ENCODE measurements at places on chromosomes 5 and 9. TPM values are rescaled to one million over a fixed set of nuclear protein-coding genes. Genes with fewer than 3 reads are reported as not detected.

PITX1 gene
- 1.1 TPM for total RNA-seq

PTGDS gene
- total RNA-seq = 15.3 TPM

SAPCD2 gene
- total RNA-seq = 5.8 TPM

NRG2 gene
- total RNA-seq = 0.99 TPM

NTNG2 gene
- total RNA-seq = 1.6 TPM

C5orf58 gene
- total RNA-seq = not detected

RAB3C gene
- 0.20 TPM for total RNA-seq

GRCh38 chr9:7216004-7216841 lies 458.4 kb downstream of the KDM4C start:
- DNase-seq = no peak

- DNase-seq = no peak
These were observed 14.1 kb upstream of the CEP72 start for GRCh38 chr5:597871-598563.

- DNase-seq = no peak
These were observed 316.1 kb downstream of the DMRT2 start for GRCh38 chr9:1366276-1366675.

- DNase-seq = no peak
These were observed 72.7 kb upstream of the TBC1D2 start for GRCh38 chr9:98328141-98328540.

DNA sequence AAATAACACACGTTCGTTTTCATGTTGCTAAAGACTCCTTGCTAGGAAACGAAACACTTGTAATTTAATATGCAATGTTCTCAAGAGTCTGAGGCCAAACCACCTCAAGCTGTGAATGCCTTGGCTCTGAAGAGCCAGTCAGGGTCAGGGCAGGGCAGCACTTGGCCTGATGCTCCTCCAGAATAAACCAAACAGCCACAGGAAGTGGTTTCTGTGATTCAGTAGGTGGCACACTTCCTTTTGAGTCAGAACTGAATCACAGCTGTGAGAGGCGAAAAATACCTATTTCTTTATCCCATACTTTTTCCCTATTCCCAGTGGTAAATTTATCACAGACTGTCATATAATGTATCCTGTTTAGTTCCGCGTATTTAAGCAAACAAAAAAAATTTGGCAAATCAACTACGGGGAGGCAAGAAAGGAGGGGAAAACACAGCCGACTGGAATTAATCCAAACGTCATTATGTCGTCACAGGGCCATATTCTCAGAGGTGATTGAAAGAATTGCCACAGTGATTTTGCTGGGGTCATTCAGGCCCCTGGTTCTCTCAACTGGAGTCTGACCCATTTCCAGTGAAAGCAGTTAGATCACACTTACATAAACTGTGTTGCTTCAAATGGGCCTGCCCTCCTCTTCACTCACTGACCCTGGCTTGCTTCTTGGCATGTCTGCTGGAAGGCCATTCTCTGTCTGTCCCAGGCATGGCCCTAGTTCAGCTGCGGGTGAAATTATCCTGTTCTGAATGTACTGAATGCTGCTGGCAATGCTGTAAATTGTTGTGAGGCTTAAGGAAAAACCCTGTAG lies 71.2 kb downstream of the ARRDC3 start:
- peak; percentile 54 for DNase-seq

- DNase-seq = no peak
These were observed 130.3 kb upstream of the TARS1 start for GRCh38 chr5:33310451-33310850.

GRCh38 chr9:80094176-80094771 lies 522.5 kb downstream of the TLE4 start:
- DNase-seq = no peak

DNA sequence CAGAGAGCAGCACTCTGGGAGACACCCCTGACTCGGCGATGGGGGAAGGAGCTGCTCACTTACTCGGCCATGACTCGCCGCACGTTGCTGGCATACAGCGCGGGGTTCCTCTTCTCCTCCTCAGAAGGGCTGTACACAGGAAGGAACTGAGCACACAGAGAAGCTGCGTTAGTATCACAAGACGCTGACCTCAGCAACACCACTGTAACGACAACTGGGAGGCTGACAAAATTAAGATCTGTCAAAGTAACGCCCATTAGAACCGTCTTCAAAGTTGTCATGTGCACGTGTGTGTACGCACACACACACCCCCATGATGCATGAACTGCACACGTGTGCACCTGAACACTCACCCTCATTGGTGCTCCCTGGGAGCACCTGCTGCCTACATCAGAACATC lies 32.1 kb upstream of the SLC6A3 start:
- no peak for DNase-seq

- DNase-seq = no peak
These were observed 50.5 kb downstream of the PRRT1B start for GRCh38 chr9:131595696-131596429.

DNA sequence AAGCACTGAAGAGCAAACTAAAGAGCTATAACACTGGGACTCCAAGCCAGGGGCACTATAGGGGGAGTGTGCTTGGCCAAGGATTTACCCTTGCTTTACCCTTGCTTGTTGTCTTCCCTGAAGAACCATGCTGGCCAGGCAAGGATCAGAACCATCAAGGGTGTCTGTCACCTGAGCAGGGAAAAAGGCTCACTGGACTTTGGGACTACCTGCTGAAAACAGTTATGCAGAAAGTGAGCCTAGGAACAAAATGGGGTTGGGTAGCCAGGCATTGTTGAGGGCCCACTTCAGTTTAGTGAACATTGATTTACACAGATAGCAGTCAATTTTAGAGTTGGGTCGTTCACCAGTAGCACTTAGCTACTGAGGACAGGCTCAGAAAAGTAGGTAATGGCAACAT lies 8.0 kb upstream of the TMEM171 start:
- DNase-seq = no peak

- peak; percentile 73 for DNase-seq
These were observed 232.0 kb downstream of the CHSY3 start for GRCh38 chr5:130136300-130136699.

DNA sequence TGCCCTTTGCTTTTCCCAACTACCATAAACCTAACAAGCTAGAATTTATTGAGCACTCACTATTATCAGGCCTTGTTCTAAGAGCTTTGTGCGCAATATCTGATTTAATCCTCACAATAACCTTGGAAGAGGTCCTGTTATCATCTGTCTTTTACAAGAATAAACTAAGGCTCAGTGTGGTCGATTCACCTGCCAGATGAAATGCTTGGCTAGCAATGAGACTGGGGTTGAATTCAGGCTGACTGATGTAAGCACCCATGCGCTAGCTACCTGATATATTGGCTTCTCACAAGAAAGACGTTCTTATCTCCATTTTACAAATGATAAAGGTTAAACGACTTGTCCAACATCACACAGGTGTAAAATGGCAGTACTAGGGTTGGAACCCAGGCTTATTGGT lies 37.4 kb downstream of the FAT2 start:
- no peak for DNase-seq

DNA sequence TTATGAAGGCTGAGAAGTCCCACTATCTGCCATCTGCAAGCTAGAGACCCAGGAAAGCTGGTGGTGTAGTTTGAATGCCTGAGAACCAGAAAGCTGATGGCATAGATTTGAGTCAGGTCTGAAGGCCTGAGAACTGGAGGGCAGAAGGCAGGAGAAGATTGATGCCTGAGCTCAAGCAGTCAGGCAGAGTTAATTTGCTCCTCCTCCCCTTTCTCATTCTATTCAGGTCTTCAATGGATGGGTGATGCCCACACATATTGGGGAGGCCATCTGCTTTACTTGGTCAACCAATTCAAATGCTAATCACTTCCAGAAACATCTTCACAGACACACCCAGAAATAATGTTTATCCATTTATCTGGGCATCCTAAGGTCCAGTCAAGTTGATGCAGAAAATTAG lies 87.6 kb upstream of the CPLX2 start:
- no peak for DNase-seq

GRCh38 chr5:128965638-128966302 lies 482 bp downstream of the SLC27A6 start:
- DNase-seq = no peak

GRCh38 chr5:43014522-43014921 lies 25.6 kb downstream of the ANXA2R start:
- DNase-seq = no peak

DNA sequence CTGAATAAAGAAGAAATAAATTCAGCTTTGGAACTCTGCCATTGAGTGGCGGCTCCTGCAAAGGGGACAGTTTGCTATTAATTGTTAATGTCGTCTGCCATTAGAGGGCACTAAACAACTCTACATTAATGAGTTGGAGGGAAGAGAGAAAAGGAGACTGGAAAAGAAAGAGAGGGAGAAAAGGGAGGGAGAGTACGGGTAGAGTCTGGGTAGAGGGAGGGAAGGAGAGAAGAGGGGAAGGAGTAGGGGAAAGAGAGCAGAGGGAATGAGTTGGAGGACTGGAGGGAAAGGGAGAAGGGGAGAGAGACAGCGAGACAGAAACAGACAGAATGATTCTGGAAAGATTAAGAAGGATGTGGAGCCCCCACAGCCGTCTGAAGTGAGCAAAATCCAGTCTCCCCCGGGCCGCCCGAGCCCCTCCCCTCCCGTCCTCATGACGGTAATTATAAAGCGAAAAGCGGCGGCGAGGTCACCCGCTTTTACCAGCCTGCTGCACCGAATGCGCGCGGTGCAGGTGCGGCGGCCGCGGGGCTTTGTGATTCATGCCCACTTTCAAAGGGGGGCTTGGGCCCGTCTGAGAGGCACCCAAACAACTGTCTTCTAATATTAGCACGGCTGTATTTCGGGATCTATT lies 1.9 kb upstream of the FST start:
- DNase-seq = peak; percentile 51

- DNase-seq = no peak
These were observed 149.7 kb downstream of the PRELID2 start for GRCh38 chr5:145685417-145685816.

GRCh38 chr5:13662626-13663025 lies 281.9 kb downstream of the DNAH5 start:
- no peak for DNase-seq

- DNase-seq = no peak
These were observed 30.5 kb upstream of the CKMT2 start for GRCh38 chr5:81202655-81203054.

DNA sequence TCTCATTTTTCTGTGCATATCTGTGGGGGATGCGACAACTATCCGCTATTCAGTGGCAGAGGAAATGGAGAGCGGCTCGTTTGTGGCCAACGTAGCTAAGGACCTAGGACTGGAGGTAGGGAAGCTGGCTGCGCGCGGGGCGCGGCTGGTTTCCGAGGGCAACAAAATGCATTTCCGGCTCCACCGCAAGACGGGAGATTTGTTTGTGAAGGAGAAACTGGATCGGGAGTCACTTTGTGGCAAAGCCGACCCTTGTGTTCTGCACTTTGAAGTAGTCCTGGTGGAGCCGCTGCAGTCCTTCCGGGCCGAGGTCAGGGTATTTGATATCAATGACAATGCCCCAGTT lies 320 bp downstream of the PCDHB1 start:
- DNase-seq = no peak

GRCh38 chr9:5288591-5288990 lies 15.9 kb downstream of the RLN2 start:
- DNase-seq = no peak
